Mononuclear cell (primary cell): ENCODE measurements at places on chromosomes 12 and 14. TPM values are rescaled to one million over a fixed set of nuclear protein-coding genes. Genes with fewer than 3 reads are reported as not detected.

MCRS1 gene
- 28.1 TPM for total RNA-seq

ADAMTS20 gene
- not detected for total RNA-seq

C14orf132 gene
- 1.0 TPM for total RNA-seq

HSPA2 gene
- 2.7 TPM for total RNA-seq

OTOGL gene
- total RNA-seq, result not detected

FAM90A1 gene
- total RNA-seq, result not detected

TMEM63C gene
- total RNA-seq, result 1.4 TPM

POP5 gene
- total RNA-seq, result 12.7 TPM

B3GNT4 gene
- total RNA-seq, result 0.10 TPM

MGST1 gene
- 15.6 TPM for total RNA-seq

KLHDC1 gene
- 14.9 TPM for total RNA-seq

PTGER2 gene
- total RNA-seq, result 46.7 TPM

RNASE3 gene
- 2.2 TPM for total RNA-seq

METAP2 gene
- total RNA-seq, result 52.6 TPM

PLEKHG7 gene
- total RNA-seq, result 0.42 TPM

ATG2B gene
- 29.8 TPM for total RNA-seq

KRT71 gene
- not detected for total RNA-seq

CDK2 gene
- total RNA-seq, result 6.9 TPM

SRRM4 gene
- total RNA-seq, result not detected

RAB15 gene
- 2.9 TPM for total RNA-seq

KLRD1 gene
- total RNA-seq, result 34.0 TPM

HOTAIR gene
- total RNA-seq, result not detected

WSB2 gene
- total RNA-seq, result 21.1 TPM

SPRYD3 gene
- total RNA-seq, result 9.4 TPM

GTF2H3 gene
- 27.0 TPM for total RNA-seq

HELB gene
- total RNA-seq, result 92.4 TPM

RAD52 gene
- total RNA-seq, result 3.3 TPM

WBP11 gene
- 77.8 TPM for total RNA-seq

DHH gene
- 0.21 TPM for total RNA-seq

BHLHE41 gene
- total RNA-seq, result 0.10 TPM

DDX51 gene
- total RNA-seq, result 14.8 TPM

CACNA1C gene
- total RNA-seq, result 0.10 TPM

PRIMA1 gene
- not detected for total RNA-seq

NR4A1 gene
- total RNA-seq, result 126 TPM

CTSG gene
- not detected for total RNA-seq

NUAK1 gene
- total RNA-seq, result 0.52 TPM

PRB2 gene
- not detected for total RNA-seq

DACT1 gene
- total RNA-seq, result 4.5 TPM

FOXN4 gene
- total RNA-seq, result not detected

VRTN gene
- total RNA-seq, result not detected

KRT74 gene
- total RNA-seq, result 0.10 TPM

NKX2-1 gene
- total RNA-seq, result not detected

CCDC175 gene
- total RNA-seq, result 0.84 TPM

ACVRL1 gene
- total RNA-seq, result 0.31 TPM

KIF21A gene
- 9.6 TPM for total RNA-seq

PGF gene
- total RNA-seq, result not detected

PTGDR gene
- 3.8 TPM for total RNA-seq

ANO4 gene
- total RNA-seq, result not detected

EML1 gene
- total RNA-seq, result under 0.01 TPM

PDZRN4 gene
- not detected for total RNA-seq

NTS gene
- not detected for total RNA-seq

TMPRSS12 gene
- not detected for total RNA-seq
